ENCODE measurements at places on chromosomes 3 and 15.

- DNase-seq = no peak
These were observed 173.8 kb downstream of the ADAMTS17 start for GRCh38 chr15:100167884-100168375.

DNA sequence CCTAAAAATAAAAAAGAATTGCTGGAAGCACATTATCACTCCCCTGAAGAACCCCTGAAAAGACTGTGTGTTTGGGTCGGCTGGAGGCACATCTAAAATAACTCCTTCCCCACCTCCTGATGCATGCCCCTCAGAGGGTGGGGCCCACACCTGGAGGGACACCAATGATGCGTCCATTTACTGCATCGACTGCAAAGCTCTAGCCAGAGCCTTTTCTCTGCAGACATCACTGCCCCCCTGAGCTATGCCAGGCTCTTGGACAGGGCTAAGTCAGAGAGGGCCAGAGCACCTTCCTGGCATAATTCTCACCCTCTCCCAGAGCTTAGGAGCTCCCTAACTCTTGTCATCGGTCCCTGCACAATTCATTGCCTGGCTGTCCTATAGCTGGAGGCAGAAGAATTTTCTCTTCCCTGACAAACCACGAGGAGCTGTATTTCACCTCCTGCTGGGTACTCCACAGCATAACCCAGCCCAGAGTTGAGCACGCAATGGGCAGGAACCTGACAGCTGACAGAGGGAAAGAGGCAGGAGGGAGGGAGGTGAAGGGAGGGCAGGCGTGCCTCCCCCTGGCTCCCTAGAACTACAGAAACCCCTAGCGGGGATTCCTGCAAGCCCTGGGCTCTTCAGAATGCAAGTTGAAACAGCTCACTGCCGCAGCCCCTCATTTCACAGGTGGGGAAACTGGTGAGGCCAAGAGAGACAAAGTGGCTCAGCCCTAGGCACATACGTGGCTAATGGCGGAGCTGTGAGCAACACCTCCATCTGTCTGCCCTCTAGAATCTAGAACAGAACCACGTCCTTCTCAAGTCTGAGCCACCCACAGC, 46.6 kb downstream of the XXYLT1 start:
- no peak for DNase-seq

DNA sequence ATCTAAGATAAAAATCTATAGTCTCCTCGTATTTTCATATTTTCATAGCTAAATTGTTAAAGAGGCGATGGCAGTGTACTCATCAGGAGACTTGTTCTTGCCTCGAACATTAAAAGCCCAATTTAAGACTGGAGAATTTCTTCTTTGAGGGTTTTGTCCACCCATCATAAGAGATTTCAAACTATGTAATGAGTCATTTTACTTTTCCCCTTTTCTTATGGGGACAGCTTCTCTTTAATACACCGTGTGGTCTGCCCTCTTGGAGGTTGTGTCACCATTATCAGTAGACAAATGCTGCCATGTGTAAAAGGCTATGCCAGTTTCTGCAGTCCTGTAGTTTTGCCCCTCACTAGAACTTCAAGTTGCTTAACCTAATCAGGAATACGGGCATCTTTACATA, 16.9 kb downstream of the TGFBR2 start:
- no peak for DNase-seq

DNA sequence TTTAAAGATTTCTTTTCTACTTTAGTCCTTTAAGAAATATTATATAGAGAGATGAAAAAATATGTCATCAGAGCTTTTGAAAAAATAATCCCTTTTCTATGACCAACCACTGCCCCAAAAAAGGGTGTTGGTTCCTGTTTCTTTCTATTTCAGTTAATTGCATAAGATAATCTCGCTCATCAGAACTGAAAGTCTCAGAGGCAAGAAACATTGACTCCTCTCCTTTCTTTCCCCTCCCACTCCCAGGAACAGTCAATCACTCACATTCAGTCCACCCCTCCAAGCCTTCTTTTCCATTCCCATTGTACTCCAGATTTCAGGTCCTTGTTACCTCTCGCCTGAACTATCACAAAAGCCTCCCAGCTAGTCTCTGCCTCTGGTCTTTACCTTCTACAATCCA, 153.7 kb upstream of the ABI3BP start:
- no peak for DNase-seq

- DNase-seq = no peak
These were observed 23.6 kb downstream of the NBEAL2 start for GRCh38 chr3:47003056-47003410.

DNA sequence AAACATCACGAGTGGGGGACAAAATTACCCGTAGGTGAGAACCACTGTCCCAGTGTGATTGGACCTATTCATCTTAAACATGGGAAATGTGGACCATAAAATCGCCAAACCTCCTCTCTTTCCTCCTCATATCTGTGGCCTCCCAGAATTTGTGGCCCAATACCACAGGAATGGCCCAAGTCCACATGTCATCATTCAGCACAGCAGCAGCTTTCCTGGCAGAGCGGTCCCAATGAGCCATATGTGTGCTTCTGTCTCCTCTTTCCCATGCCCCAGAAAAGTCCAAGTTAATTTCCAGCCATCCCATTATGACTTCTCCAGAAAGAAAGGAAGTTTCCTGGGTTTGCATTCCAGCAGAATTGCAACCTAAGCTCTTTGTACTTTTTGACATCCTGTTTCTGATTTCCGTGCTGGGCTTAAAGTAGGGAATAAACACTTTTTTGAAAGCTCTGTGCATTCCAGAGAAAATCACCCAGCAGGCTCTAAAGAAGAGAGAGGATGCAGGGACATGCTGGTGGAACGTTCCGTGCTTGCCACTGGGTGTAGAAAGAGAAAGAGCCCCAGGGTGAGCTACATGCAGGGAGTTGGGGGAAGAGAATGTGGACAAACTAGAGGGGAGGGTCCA, 259.4 kb upstream of the PROK2 start:
- DNase-seq = peak; percentile 43

DNA sequence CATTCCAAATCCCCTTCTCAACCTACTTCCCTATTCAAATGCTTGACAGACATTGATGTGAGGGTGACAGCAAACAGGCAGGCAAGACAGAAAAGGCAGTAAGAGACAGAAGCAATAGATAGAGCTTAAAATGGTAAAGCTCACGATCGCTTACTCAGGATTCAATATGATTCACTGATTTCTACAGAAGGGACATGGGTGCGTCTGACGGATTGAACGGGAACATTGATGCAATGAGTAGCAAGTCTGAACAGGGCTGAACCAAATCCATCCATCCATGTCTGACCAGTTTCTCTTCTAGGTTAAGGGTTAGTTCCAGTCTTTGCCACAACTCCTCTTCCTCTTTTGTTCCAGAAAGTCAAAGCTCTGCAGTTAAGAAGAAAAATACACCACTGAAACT, 35.1 kb downstream of the P2RY1 start:
- no peak for DNase-seq

- DNase-seq = no peak
These were observed 34.8 kb downstream of the UBE2E1 start for GRCh38 chr3:23840521-23840920.

- no peak for DNase-seq
These were observed 179.6 kb downstream of the NSMCE3 start for GRCh38 chr15:29089731-29090616.

DNA sequence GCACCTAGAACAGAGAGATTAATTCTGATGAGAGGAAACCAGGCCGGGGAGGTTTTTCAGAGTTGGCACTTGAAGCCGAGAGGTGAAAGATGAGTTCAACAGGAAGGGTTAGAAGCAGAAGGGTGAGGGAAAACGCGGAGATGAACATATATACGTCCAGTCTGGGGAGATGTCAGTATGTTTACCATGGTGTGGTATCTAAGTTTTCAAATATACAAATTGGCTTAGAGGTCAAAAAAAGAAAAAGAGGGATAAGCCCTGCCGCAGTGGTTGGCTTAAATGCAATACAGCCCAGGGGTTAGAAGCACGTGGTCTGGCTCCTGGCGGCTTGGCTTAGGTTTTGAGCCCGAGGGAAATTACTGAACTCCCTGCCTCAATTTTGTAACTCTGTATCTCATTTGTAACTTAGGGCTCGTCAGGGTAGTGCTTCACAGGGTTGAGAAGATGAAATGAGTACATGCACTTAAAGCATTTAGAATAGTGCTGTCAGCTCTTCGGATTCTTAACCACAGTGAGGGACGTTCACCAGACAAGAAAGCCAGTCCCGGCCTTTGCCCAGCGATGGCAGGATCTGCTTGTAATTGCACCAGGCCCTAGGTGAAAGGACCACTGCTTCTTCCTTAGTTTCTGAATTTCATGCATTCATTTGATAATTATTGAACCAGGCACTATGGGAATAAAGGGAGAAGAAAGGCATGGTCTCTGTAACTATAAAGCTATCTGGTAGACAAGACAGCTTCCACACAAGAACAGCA, 6.4 kb downstream of the HES1 start:
- DNase-seq = no peak

DNA sequence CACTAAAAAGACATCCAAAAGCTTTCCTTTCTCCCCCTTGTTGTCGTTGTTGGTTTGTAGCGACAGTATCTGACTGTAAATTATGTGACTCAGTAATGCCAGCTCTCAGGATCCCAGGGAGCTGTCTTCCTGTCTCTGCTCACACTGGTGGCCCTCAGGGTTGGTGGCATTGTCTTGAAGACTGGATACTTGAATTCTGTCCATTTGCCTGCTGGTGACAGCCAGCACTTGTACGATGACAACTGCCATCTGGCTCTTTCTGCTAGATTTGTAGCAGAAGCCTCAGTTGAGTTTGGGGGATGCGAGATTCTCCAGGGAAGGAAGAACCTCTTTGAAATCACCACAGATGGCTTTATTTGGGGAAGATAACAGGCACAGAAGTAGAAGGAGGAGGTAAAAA, 120.8 kb downstream of the ARPP21 start:
- no peak for DNase-seq

- no peak for DNase-seq
These were observed 12.1 kb downstream of the PAK6 start for GRCh38 chr15:40250771-40251483.

- no peak for DNase-seq
These were observed 147.9 kb upstream of the ABI3BP start for GRCh38 chr3:101141135-101141534.

DNA sequence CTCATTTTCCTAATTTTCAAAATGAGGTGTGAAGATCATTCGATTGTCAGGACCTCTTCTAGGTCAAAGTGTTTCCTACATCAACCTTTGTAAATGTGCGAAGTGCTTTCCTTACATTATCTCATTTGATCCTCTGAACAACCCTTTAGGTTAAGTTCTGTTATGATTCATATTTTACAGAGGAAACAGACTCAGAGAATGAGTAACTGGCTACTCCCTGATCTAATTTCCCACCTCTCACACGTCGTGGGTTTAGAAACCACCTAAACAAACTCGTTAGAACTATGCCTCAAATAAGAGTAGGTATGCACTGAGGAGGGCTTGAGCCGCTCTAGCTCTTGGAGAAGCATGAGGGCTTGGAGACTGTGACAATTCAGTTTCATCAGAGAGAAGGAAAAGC, 148.6 kb downstream of the CD47 start:
- no peak for DNase-seq

DNA sequence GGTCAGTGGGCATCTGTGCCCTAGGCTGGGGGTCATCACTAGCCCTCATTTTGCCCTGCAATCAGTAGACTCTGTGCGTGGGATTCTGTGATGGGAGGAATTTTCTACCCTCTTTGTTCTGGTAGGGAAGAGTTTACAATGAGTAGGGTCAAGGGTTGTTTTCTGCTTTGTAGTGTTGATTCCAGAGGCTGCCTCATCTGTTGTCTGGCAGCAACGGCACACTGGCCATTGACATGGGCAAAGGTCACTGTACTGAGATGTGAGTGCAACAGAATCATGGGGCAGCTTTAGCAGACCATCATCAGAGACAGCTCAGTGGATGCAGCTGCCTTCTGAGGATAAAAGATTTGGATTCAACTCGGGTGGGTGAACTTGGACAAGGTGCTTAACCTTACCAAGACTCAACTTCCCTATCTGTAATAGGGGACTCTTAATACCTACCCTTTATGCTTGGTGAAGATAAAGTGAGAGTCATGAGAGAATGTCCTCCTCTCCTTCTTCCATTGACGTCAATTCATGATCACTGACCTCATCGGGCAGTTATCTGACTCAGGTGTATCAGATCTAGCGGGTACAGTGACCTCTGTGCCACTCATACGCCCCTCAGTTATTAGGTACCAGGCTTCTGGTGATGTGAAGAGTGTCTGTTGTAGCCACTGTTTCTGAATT, 127.5 kb downstream of the RPLP1 start:
- DNase-seq = no peak

GRCh38 chr3:18660059-18660458, 234.9 kb upstream of the SATB1 start:
- DNase-seq = no peak

DNA sequence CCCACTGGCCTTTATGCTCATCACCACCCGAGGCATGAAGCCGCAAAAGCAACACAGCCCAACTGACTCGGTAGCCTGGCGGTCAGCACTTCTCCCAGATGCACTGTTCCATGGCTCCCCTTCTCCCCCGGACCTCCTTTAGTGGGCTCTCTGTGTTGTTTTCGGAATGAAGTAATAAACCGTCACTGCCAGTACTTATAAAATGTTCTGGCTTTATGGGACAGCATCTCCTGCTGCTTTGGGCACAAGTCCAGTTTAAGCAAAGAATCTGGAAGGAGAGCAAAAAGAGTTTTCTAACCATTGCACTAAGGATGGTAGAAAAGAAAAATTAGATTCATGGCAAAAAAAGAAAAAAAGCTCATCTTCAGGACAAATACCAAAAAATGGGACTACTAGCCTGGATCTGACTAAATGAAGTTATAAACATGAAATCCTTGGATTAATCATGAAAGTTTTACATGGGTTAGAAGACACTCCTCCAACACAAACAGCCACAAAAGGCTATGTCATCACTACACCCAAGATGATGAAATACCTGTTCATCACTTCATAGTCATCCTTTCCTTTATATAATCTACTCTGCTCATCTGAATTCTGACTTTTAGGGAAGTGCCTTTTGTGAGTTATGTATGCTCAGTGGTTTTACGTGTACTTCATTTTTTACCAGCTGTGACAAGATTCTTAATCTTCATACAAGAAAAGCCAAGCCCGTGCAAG, 89.5 kb upstream of the UBE2E2 start:
- peak; percentile 58 for DNase-seq

- no peak for DNase-seq
These were observed 6.7 kb downstream of the LPCAT4 start for GRCh38 chr15:34360298-34360697.

- no peak for DNase-seq
These were observed 39.2 kb upstream of the SEMA4B start for GRCh38 chr15:90161950-90162361.

- no peak for DNase-seq
These were observed 443.9 kb downstream of the DIPK2A start for GRCh38 chr3:144415492-144415891.

GRCh38 chr15:52337198-52337853, 41.7 kb upstream of the MYO5C start:
- peak; percentile 34 for DNase-seq
